ENCODE measurements at places on chromosomes 3 and 15.

DNA sequence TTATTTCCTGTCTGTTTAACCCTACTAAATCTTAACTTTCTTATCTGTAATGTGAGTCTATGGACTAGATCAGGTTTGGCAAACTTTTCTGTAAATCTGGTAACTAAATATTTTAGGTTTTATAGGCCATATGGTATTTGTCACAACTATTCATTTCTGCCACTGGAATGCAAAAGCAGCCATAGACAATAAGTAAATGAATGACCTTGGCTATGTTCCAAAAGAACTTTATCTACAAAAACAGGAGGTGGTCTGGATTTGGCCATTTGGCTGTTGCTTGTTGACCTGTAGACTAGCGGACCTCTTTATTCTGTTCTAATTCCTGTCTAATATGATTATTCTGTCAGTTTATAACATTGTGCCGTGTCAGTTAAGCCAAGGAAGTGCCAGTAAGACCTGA is 314.2 kb downstream of the LPP start:
- DNase-seq: no peak

DNA sequence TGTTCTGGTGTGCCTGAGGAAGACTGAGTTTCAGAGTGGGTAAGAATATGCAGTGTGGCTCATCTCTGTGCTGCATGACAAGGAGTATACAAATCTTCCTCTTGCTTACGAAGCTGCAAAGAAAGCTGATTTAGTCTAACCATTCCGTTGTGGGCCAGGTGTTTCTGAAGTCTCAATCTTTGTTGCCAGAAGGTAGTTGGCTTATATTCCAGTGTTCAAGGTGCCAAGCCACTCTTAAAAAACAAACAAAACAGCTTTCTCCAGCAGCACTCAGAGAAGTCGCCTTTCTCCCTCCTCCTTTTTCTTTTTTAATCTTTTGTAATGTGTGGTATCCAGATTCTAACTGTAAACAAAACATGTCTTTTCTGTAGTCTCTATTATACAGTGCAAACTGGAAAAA is 872.4 kb downstream of the NAALADL2 start:
- no peak for DNase-seq

- no peak for DNase-seq
Observed at GRCh38 chr3:20421-20820, 176.1 kb upstream of the CHL1 start.

DNA sequence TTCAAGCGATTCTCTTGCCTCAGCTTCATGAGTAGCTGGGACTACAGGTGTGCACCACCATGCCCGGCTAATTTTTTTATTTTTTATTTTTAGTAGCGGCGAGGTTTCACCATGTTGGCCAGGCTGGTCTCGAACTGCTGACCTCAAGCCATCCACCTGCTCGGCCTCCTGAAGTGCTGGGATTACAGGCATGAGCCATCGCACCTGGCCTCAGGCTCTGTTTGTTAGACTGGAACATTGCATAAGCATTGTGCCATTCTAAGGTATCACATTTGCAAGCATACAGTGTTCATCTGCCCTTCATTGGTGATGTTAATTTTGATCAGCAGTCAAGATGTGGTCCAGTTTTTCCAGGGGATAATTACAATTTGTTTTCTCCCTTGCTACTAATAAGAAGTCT is 43.0 kb downstream of the SQOR start:
- no peak for DNase-seq

DNA sequence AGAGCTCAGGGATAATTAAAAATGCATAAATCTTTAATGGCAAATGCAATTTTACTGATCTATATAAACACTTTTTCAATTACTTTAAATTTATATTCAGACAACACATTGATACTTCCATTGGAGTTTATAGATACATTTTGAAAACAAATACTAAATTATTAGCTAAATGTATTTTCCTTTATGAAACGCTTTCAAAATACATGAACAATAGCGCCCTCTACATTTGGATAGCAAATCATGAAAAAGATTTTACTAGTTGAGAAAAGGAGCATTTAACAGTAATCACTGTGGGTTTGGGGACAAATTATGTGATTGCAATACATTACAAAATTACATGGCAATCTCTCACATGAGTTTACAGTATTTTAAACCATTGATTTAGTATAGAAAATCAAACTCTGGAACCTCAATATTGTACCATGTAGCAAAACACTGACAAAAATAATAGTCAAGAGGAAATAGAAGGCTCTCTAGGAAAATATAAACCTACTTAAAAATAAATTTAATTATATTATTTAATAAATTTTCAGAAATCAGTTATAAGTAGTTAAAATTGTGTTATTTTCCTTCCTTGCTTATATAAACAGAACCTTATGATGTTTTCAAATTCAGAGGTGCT is 207.9 kb downstream of the ZIC1 start:
- DNase-seq: peak; percentile 43

DNA sequence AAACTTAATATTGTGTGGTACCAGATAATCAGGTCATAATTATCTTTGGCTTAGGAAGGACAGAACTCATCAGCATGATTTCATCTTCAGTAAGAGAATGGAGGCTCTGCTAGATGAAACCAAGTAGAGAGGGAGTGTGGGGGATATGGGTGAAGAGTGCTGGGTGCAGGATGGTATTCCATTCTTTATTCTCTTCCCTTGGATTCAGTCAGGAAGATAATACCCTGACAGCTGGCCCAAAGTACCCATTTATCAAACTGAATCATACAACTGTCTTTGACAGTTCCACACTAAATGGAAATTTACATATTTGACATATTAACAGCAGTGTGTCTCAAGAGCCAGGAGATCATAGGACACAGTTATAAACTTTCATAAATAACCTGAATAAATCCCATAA is 44.7 kb downstream of the GOLIM4 start:
- DNase-seq: no peak

GRCh38 chr15:90104551-90104950 is 2.3 kb upstream of the IDH2 start:
- DNase-seq: no peak

DNA sequence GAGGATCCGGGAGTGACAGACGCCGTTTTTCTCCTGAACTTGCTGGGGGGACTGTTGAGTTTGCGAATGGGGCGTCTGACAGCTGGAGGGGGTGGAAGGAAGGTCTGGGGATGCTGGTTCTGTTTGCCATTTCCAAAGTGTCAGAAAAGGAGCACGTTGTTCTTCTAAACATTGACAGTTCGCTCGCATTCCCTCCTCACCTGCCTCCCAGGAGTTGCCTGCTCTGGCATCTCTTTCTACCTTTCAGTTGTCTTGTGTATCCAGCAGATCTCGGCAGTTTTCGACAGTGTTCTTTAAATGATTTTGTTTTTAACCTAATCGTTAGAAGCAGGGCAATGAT is 829 bp downstream of the SELENOT start:
- no peak for DNase-seq

- DNase-seq: no peak
Observed at GRCh38 chr15:85584872-85585271, 204.5 kb downstream of the AKAP13 start.

DNA sequence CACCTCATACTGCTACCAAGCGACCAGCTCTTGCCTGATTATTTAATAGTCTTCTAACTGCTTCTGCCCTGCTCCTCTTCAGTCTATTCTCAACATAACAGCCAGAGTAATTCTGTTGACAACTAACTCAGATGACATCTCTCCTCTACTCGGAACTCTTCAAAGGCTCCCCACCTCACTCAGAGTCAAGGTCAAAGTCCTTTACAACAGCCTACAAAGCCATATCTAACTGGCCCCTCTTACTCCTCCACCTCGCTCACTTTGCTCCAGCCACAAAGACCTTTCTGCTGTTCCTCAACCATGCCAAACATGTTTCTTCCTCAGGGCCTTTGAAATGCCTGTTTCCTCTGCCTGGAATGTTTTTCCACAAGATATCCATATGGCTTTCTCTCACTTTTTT is 43.6 kb downstream of the PIK3R4 start:
- DNase-seq: no peak

GRCh38 chr3:86733257-86733656 is 257.7 kb downstream of the VGLL3 start:
- no peak for DNase-seq

GRCh38 chr3:4411236-4411635 is 55.8 kb downstream of the SUMF1 start:
- no peak for DNase-seq

GRCh38 chr15:63028442-63029110 is 14.0 kb upstream of the TPM1 start:
- DNase-seq: no peak

- DNase-seq: no peak
Observed at GRCh38 chr3:65902304-65902793, 136.4 kb downstream of the MAGI1 start.

DNA sequence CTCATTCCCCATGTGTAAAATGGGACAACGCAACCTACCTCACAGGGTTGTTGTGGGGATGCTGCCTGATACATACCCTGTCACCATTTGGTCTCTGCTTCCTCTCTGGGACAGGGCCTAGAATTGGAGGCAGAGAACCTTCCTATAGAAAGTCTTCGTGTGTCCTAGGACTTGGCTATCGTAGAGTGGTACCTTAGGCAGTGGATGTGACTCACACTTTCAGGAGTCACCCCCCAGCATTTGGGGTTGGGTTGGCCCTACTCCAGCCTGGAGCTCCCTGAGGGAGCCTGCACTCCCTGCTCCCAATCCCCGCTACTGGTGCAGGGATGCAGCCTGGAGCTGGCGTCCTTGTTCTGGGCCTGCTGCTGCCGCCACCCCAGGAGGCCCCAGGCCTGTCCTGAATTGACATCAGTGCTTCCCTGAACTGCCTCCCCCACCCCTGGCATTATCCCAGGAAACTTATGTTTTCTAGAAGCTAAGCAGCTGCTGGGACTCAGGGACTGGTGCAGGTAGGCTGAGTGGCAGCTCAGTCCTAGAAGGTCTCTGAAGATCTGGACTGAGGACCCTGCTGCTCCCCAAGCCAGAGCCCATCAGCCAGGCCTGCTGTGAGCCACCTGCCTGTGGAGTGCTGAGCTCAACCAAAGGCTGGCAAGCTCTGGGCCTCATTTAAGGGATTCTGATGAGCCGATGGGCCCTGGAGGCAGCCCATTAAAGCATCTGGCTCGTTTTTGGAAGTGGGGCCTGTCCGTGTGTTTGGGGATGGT is 9.9 kb downstream of the C15orf39 start:
- DNase-seq: no peak

GRCh38 chr15:83053151-83053550 is 13.9 kb downstream of the BTBD1 start:
- no peak for DNase-seq

DNA sequence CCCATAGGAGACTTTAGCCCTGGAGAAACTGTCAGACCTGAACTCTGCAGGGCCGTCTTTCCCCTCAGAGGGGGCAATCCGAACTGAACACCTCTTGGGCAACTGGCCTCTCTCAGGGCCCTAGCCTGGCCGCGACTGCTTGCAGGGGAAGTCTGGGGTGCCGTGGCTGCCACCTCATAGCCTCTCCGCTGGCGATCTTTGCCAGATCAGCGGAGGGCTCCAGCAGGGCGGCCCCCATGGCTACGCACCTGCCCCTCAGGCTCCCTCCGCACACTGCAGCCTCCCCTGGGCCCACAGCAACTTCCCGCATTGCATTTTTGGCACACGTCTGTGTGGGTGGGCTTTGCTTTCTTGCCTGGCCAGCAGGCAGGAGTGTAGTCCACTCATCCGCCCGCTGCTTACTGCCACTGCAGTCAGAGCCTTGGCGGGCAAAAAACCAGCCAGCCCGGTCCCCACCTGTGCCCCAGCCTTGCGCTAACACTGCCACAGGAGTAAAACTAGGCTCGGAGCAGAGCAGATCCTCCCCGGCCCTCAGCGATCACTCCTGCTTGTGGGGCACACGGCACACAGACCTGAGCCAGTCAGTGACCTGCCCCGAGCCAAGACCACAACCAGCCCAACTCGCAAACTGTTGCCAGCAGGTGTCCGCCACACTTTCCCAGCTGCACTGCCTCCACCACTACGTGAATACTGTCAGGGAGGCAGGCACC is 266.8 kb upstream of the CBLB start:
- DNase-seq: no peak

GRCh38 chr15:85404918-85405866 is 24.8 kb downstream of the AKAP13 start:
- DNase-seq: no peak

GRCh38 chr15:48603123-48603500 is 42.4 kb downstream of the FBN1 start:
- no peak for DNase-seq

DNA sequence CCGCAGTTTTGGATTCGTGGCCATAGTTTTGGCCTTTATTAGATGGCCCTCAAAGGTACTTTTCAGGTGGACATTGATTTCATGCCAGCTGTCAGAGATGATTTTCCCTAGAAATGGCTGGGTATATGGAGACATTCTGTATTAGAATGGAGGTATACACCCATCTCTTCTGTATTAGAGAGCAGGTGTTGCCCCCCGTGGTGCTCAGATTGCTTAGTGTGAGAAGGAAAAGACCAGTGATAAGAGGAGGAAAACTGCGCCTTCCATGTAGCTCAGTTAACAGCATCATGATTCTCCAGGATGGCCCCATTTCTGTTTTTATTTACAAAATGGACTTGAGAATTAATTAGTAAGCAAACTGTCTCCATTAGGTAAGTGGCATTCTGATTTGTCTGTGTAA is 145.9 kb downstream of the IGF1R start:
- DNase-seq: no peak

GRCh38 chr3:12687948-12688347 is 24.0 kb upstream of the RAF1 start:
- DNase-seq: no peak

- no peak for DNase-seq
Observed at GRCh38 chr3:63654211-63654610, 1.7 kb downstream of the SNTN start.

- DNase-seq: no peak
Observed at GRCh38 chr3:129039271-129040038, 21.1 kb upstream of the GP9 start.

GRCh38 chr3:159151130-159151529 is 349.3 kb downstream of the MFSD1 start:
- DNase-seq: no peak

- no peak for DNase-seq
Observed at GRCh38 chr15:69320977-69321554, 22.4 kb downstream of the PAQR5 start.

- DNase-seq: no peak
Observed at GRCh38 chr3:196659901-196660351, 20.4 kb downstream of the NRROS start.

DNA sequence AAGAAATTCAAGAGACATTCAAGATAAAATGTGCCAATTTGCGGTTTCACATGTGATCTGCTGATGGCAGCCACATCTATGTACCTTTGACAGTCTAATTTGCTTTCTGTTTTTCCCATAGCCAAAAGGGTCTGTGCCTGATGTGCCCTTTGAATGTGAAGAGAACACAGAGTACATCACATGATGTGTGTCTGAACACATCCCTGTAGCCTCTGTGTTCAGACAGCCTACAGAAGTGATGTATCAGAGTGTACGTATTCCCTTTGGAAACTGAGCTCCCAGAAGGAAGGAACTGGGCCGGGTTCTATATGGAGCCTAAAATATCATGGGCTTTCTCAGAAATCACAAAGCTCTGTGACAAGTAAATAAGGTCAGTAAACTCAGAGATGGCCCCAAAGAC is 52.4 kb downstream of the BOC start:
- no peak for DNase-seq

GRCh38 chr15:59491062-59491461 is 53.1 kb downstream of the FAM81A start:
- DNase-seq: no peak

- no peak for DNase-seq
Observed at GRCh38 chr3:151434151-151434890, 26.5 kb downstream of the IGSF10 start.
